ENCODE measurements at places on chromosomes 6 and 20.

DNA sequence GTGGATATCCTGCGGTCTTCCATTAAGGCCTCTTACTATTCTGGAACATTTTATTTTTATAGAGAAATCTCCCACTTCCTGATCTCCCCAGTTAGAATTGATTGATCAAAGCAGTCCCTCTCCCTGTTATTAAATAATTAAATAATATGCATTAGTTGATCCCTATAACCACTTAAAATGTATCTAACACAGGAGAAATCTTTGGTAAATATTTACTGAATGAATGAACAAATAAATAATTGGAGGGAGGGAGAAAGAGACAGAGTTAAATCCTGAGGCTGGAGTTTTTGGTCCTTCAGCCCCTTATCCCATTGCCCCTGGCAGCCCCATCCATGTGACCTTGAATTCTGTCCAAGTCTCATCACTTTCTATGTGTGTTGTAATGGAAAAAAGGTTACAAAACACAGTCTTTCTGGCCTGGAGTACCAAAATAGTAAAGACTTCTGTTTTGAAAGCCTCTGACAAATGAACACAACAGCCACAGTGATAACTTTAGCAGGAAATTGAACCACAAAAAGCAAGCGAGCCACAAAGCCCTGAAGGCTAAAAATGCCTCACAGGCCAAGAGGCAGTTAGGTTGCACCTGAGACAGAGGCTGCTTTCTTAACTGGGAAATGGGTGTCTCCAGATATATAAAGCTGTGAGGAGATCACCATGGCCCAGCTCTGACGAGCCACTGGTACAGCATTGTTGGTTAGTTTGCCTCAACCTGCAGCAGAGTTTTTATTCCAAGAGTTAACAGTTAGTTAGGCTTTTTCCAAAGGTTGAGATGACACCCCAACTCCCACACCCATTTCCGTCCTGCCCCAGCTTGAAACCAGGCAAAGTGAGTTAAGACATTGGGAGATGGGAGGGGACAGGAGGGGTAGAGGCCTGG is 11.3 kb downstream of the NT5E start:
- no peak for DNase-seq

DNA sequence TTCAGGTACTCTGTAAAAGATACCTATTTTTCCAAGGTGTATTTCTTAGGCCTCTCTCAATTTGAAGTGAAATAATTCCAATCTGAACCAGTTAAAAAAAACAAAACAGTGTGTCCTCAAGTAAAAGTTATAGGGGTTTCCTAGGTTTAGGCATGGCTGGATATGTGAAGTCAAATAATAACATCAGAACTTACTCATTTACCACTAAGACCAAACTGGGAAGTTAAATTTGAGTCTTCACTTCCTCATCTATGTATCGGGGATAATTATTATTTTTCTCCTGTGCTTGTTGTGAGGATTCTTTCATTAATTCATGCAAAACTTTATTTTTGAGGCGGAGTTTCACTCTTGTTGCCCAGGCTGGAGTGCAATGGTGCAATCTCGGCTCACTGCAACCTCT is 86.2 kb upstream of the PTPRK start:
- DNase-seq, result no peak

DNA sequence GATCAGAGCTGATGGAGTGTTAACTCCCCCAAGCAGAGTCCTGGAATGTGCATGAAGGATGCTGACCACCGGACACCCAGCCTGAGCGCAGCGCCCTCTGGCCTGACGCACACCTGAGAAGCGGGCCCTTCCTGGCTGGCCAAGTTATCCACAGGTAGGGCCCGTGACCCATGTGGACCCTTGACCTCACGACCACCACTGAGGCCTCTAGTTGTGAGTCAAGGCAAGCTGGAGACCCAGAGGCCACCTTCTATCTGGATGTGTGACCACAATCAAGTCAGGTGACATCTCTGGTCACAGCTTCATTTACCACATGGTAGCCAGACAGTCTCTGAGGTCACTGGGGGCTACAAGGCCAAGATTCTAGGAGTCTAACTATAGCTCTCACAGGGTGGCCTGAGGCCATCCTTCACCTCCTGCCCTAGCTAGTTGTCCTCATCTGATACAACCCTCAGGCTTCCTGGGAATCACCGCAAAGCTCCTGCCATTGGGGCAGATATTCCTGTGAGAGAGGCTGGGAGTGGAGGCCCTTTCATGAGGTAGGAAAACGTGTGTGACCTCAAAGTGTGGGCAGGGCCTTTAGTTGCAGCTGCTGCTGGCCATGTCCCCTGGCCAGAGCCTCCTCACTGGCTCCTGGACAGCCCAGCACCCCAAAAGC is 53.1 kb downstream of the DSTN start:
- DNase-seq, result no peak

DNA sequence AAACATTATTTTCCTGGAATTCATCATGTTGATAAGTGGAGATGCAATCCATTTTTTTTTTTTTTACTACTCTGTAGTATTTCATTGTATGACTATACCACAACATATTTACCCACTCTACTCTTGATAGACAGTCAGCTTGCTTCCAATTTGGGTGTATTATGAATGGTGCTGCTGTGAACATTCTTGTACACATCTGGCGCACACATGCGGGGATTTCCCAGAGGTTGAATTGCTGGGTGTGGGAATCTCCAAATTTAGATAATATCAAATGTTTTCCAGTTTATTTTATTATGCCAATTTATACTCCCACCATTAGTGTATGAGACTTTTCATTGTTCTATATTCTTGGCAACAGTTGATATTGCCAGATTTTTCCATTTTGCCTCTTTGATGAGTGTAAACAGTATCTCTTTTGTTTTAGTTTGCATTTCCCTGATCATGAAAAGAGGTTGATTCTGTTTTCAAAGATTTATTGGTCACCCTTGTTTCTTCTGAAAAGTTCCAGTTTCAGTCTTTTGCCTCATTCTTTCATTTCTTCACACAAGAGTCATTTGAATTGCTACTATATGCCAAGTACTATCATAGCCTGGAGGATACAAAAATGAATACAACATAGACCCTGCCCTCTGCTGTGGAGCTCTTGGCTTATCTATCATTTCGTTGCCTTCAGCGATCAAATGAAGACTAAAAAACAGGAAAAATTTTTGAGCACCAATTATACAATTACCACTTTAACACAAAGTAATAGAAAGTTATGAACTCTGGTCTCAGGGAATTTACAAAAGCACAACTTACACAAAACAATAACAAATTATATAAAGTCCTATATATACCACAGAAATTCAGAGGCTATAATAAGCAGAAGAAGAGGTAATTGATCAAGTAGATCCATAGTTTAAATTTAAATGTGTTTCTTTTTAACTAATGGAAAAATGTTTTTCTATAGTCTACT is 17.1 kb upstream of the NCOA7 start:
- no peak for DNase-seq

- DNase-seq, result no peak
These were observed 177.7 kb downstream of the ZDHHC14 start for GRCh38 chr6:157558487-157559200.

GRCh38 chr6:7172649-7173048 is 64.9 kb downstream of the RREB1 start:
- no peak for DNase-seq

GRCh38 chr6:88263591-88263990 is 97.4 kb upstream of the CNR1 start:
- peak; percentile 2 for DNase-seq

- no peak for DNase-seq
These were observed 74.4 kb downstream of the MBOAT1 start for GRCh38 chr6:20137837-20138236.

- peak; percentile 25 for DNase-seq
These were observed 194.6 kb downstream of the OTOR start for GRCh38 chr20:16942756-16943155.

- DNase-seq, result no peak
These were observed 370.4 kb upstream of the CITED2 start for GRCh38 chr6:139744891-139745290.

- no peak for DNase-seq
These were observed 355.5 kb downstream of the PRKN start for GRCh38 chr6:162372106-162372505.

DNA sequence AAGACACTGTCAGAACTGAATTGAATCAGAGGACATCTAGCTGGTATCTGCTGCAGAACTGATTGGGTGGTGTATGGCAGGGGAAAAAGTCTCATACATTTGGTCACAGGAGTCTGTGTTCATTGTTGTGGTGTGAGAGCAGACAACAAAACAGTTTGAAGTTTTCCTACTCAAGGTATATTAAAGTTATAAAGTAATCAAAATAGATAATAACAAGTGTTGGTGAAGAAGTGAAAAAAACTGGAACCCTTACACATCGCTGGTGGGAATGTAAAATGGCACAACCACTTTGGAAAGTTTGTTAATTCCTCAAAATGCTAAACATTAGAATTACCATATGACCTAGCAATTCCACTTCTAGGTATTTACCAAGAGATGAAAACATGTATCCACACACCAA is 24.7 kb downstream of the SRPK1 start:
- DNase-seq, result no peak

DNA sequence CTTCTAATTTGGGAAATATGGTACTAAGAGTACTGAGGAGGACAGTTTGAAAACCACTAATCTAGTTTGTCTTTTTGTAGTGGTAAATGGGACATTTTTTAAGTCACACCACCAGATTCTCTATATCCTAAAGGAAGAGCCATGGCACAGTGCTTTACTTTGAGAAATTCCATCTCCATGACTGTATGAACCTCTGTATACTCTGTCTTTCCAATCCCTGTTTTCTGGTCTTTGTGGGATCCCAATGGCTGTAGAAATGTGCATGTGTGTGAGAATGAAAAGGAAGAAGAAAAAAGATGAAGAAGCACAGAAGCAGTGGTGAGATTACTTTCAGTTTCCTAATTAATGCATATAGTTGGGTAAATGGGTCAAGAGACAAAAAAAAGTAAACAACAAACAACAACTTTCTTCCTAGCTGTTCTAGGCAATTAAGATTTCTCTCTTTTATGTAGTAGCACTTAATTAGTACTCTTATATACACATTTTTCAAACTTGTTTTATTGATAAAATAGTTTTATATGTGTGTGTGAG is 141.2 kb upstream of the HCRTR2 start:
- DNase-seq, result no peak

DNA sequence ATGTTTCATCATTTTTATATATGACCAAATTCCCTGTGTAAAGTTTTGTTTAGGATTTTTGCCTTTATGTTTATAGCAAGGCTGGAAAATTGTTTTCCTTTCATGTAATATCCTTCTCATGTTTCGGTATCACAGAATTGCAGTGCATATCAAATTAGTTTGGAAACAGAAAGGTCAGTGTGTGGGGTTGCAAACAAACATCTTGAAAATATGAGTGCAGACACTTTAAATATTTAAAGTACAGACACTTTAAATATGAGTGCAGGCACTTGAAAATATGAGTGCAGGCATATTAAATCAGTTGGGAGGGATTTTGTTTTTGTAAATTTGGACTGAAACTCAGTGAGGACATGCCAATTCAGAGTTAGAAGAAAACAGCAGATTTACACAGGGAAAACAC is 6.5 kb downstream of the SLPI start:
- no peak for DNase-seq

DNA sequence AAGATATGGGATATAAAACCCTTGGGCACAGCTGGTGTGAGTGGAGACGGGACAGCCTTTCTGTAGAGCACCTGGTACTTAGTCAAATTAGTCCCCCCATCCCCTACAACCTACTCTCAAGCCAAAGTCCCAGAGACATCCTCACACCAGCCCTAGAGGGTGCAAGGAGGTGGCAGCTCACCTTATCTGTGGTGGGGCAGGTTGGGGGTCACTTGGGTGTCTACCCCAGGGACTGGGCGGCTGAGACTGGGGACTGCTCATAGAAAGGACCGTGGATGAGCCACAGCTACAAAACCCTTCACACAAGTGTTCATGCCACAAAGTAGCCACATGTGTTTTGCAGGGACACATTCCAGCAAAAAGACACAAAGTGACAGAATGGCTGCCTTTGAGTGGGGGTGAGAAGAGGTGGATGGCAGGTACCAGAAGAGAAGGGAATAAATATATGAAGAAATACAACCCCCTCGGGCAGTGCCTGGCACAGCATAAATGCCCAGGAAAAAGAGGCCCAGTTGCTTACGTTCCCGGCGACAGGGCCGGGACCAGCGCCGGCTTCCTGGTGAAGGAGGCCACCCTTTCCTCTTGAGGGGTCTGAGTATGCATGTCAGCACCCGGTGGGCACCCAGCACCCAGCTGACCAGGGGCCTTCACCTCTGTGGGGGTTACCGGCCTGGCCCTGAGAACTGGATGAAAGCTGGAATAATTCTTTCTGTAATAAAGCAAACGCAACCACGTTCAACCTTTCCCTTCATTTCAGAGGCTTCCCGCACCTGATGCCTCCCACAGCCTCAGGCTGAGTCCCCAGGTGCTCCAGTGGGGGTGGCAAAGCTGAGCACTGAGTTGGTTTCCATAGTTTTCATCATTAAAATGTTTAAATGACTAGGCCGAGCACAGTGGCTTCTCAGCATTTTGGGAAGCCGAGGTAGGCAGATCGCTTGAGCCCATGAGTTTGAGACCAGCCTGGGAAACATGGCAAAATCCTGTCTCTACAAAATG is 14.4 kb upstream of the CEBPB start:
- DNase-seq, result no peak

- no peak for DNase-seq
These were observed 112.9 kb upstream of the LRFN2 start for GRCh38 chr6:40700006-40700580.

- DNase-seq, result no peak
These were observed 570.3 kb upstream of the EPHA7 start for GRCh38 chr6:93989630-93990029.

DNA sequence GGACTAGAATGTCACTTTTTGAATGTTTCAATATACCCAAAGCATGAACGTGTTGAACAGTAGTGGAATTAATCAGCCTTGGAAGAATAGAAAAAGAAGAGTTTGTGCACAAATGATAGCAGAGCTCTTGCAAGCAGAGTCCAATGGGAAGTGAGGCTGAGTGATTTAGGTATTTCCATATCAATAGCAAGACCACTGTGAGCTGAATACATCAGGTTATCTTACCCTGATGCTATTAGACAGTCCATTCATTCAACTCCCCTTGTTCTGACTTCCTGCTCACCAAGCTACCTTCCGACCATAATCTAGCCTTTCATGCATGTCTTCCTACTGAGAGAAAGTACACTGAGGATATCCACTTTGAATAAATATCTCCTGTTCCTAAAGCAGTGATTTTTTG is 349.2 kb upstream of the RNF217 start:
- no peak for DNase-seq

GRCh38 chr6:107665382-107665781 is 158.7 kb downstream of the SCML4 start:
- no peak for DNase-seq

DNA sequence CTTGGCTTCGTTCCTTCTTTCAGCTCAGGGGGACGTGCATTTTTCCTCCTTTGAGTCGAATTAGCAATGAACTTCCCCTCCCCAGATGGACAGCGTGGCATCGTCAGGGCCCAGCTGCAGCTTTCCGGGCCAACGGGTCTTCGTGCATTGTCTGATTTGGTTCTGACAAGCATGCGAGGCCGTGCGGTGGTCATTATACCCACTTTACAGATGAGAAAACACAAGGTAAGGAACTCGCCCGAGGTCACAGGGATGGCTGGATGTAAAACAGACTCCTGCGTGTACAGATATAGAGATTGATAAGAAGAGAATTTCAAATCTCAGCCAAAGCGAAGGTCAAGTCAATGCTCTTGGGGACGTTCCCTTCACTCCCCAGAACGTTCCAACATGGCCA is 187.6 kb upstream of the SULF2 start:
- no peak for DNase-seq

Data from trophoblast cell (in vitro differentiated cells and primary cell).